ENCODE measurements at places on chromosomes 6 and 20.

DNA sequence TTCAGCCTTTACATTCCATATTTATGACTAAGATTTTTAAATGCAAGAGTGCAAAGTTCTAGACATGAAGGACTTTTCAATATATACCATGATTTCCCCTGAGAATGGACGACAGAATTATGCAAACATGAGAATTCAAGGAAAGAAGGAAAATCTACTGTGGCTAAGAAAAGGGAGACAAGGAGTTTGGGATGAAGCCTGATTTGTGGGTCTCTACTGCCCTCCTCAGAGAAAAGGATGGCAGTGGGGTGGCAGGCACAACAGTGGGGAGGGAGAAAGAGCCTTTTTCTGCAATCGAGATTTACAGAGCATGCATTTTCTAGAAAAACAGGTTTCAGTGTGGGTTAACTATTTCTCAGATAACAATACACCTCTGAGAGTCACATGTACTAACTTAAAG, 466.9 kb upstream of the NRSN1 start:
- no peak for DNase-seq

- DNase-seq = no peak
Measured at GRCh38 chr20:38231531-38232121, 28.9 kb downstream of the KIAA1755 start.

- DNase-seq = no peak
Measured at GRCh38 chr6:72977114-72977513, 248.2 kb downstream of the KHDC1L start.

DNA sequence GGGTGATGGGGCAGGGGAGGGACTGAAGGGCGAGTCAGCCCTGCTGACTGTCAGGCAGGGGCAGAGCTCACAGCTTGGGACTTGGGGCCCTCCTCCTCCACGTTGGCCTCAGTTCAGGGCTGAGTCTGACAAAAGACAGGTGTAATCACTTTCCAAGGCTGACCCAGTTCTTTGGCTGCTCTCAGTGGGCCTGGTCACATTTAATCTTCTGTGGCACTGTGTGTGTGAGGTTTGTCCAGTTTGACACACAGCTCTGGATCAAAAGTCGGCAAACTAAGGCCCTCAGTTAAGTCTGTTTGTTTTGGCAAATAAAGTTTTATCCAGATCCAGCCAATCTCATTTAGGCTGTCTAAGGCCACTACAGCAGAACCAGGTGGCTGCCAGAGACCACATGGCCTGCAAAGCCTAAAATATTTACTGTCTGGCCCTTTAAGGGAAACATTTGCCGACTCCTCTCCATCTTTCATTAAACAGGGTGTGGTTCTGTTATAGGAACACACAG, 5.1 kb upstream of the MAP1LC3A start:
- DNase-seq = no peak

DNA sequence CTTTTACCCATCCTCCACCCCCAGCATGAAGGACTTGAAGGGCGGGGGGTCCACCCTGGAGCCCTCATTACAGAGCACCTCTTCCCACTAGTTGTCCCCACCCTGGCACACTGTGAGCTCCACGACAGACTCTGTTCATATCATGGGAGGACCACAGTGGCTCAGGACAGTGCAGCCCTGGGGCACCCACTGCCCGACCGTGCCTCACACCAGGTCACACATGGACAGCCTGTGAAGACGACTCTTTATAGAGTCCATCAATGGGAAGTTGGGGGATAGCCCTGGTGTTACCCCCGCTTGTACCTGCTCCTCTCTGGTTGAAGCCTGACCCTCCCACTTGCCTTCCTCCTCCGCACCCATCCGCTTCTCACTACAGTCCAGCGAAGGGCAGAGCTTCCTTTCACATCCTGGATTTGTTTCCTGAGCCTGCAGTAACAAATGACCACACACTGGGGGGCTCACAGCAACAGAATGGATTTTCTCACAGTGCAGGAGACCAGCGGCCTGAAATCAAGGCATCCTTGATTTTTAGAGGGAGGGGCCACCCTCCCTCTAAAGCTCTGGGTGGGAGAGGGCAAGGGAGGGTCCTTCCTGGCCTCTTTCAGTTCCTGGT, 15.5 kb downstream of the ZNF831 start:
- no peak for DNase-seq

- no peak for DNase-seq
Measured at GRCh38 chr6:142567461-142567860, 265.7 kb downstream of the ADGRG6 start.

DNA sequence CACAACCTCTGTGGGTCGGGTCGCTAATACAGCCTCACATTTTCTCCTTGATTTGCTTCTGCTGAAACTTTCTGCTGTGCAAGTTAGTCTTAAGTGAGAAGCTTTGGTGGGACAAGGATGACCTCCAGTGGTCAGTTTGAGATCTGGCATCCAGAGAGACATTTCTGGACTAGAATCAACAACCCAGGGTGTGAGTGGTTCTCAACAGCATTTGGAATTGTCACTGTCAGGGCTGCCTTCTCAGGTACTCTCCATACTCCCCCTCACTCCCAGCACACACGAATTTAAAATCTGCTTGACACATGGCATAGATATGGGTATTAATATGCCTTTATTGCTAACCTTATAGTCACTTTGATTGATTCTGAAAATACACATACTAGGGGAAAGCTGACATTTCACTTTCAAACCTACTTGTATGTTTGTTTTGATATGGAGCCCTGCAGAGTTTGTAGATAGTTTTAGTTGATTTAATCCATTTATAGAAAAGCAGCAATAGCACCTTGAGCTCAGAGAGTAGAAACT, 13.2 kb downstream of the OTOR start:
- peak; percentile 8 for DNase-seq

DNA sequence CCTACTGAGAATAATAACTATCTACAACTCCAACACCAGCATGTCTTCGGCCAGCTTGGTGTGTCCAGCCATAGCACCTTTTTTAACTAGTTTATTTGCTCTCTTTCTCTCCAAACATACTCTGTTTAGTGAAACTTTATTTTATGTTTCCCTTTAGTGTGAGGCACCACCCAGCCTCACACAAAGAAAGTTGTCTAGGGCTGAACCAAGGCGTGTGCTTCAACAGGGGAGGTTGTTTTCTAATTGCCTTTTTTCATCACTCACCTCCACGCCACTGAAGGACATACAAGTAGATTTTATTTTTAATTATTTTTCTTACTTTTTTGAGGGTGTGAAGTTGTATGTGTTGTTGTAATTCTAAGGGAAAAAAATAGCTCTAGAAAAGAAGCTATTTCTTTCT, 125.6 kb upstream of the MARCKS start:
- no peak for DNase-seq

DNA sequence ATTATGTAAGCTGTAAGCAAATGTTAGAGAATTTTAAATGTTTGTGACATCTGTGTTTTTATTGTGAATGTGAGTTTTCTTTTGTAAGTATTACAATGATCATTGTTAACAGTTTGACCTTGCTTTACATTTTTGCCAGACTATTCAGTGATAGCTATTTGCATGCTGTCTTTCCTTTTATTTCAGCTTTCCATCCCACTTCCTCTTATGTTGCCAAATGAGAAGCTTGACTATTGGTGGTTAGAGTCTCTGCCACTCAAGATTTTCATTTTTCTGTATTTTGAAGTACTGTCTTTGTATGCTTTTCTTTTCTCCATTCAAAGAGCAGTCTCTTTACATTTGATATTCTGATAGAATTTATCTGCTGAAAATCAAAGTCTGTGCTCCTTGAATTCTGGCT, 104.1 kb downstream of the PRIM2 start:
- DNase-seq = no peak

- DNase-seq = no peak
Measured at GRCh38 chr6:114362396-114362795, 19.6 kb upstream of the HS3ST5 start.

DNA sequence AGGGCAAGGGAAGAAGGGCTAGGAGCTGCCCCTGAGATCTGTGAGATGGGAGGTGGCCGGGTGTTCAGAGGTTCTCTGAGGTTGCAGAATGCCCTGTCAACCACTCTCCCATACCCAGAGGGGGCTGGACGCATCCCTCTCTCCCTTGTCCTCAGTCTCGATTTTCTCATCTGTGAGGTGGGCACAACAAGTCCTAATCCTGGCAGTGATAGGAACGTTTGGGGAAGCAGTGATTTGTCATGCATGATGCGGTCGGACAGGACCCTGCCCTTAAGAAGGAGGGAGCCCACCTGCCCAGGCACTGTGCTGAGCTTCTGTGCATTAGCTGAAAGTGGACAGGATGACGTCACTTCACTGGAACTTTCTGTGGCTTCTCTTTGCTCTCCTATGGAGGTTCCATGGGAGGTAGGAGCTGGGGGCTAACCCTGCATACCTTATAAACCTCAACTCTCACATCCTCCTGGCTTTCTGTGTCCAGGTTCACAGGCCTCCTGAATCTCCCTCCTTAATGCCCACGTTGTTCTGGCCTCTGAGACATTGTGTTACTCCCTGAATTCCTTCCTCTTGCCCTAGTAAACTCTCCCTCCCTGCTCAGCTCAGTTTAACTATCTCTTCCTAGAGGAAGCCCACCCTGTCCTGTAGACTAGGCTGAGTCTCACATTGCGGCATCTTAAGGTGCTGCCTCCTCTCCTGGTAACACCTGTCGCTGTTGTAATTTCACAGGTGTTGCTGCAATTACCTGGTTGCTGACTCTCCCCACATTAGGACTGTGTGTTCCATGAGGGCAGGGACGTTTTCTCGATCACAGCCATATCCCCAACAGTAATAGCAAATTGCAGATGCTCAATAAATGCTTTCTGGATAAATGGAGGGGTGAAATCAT, 30.1 kb upstream of the CSNK2A1 start:
- no peak for DNase-seq

GRCh38 chr6:99187429-99187828, 162.0 kb downstream of the FAXC start:
- no peak for DNase-seq

- no peak for DNase-seq
Measured at GRCh38 chr6:72675396-72675795, 53.5 kb downstream of the KCNQ5 start.

GRCh38 chr6:167847936-167848335, 21.2 kb downstream of the AFDN start:
- no peak for DNase-seq

DNA sequence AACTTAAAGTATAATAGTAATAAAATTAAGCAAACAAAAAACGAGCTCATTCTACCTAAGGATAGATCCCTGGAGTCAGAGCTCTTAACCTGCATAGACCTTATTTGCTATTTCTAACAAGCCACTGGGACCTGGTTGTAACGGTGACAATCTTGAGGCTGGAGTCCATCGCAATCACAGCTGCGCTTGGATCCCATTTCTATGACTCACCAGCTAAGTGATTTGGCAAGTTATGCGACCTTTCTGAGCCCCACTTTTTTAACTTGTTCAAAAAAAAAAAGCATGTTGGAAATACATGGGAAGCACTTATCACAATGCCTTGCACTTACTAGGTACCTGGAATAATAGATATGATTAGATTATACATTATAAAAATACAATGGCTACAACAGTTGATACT, 389.5 kb upstream of the CDH4 start:
- no peak for DNase-seq

- DNase-seq = no peak
Measured at GRCh38 chr20:50930139-50930975, 880 bp downstream of the ADNP start.

- no peak for DNase-seq
Measured at GRCh38 chr6:156612361-156612760, 164.8 kb upstream of the ARID1B start.

GRCh38 chr20:15075586-15075985, 738.2 kb upstream of the FLRT3 start:
- DNase-seq = no peak

DNA sequence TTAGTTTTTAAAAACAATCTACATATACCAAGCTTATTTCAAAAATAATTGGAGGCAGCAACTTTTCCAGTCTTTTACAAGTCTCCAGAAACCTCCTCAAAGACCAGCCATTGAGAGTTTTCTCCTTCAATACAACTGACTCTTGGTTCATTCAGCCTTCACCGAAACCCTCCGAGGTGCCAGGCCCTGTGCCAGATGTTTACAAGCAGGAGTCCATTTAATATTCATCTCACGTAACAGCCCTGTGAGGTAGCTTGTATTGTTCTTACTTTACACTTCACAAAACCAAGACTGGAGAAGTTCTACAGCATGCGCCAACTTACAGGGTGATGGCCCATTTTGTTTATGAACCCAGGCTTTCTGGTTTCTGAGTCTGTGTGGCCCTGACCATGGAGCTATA, 5.5 kb upstream of the NEDD9 start:
- DNase-seq = no peak

DNA sequence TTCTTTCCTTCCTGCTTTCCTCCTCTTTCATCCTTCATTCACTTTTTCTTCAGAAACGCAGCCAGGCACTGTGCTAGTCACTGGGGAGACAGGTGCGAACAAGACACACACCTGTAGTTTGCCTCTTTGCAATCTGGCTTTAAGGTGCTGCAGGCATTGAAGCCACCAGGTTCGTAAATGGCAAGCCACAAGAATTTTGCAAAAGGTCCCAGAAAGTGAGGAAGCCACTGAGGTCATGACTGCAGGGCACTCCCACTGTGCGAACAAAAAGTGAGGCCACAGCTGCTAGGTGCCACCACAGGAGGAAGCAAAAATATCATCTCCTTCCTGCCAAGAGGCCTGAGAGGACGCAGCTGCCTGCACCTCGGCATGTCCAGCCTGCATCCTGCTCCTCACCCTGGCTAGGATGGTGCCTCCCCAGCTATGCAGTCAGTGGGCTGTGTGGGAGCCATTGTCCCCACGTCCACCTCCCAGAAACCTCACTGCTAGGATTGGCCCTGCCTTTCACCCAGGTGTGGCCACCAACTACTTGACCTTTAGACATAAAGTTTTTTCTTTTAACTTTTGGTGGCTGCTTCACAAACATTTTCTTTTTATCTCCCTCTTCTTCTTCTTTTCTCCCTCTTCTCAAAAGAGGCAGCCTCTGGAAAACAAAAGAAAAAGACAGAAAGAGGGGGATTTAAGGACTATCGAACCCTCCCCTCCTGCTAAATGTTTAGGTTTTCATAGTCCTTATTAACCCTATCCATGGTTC, 230.8 kb downstream of the BCAS1 start:
- DNase-seq = no peak

DNA sequence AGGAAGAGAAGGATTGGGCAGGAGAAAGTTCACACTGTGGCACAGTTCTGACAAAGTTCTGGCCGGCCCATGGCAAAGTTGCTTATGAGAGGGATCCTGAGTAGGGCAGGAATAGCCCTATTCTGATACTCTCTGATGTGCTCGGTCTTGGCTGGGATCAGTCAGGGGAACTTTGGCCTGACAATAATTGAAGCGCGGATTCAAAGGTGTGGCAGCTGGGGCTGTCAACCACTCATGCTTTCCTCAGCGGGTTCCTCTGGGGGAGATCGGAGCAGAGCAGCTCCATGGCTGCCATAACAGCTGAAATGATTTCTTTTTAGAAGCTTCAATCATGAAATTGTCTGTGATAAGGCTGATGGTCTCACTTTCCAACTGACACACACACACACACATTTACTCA, 714.1 kb downstream of the DHX35 start:
- DNase-seq = no peak

Data from stimulated activated CD4-positive, alpha-beta T cell treated with anti-CD3 and anti-CD28 coated beads, Interleukin-1b, Interleukin-23, amount 100 ng/mL, for 1 hour (primary cell).